ENCODE measurements at places on chromosomes 3 and 15.

DNA sequence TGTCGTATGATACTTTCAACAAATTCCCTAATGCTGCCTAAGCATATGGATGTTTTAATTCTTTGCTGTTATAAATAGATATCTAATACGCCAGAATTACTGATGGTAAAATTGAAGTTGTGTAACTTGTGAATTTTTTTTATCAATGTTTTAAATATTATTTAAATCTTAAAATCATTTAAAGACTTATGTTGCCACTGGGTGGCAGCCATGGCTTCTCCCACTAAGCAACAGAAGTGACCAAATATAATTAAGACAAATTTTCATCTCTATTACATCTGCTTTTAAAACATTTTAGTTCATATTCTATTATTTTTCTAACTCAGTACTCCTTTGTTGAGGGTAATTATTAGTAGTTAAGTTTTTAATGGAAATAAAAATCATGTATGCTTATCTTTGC lies 8.1 kb upstream of the IL20RB start:
- no peak for DNase-seq

GRCh38 chr3:49721596-49721895 lies 2.1 kb upstream of the AMIGO3 start:
- DNase-seq: no peak

GRCh38 chr15:51842265-51842664 lies 12.8 kb downstream of the TMOD3 start:
- no peak for DNase-seq

- peak; percentile 84 for DNase-seq
Measured at GRCh38 chr3:173396191-173397041, 1.1 kb upstream of the NLGN1 start.

- peak; percentile 75 for DNase-seq
Measured at GRCh38 chr3:171339598-171339997, 120.6 kb downstream of the TNIK start.

DNA sequence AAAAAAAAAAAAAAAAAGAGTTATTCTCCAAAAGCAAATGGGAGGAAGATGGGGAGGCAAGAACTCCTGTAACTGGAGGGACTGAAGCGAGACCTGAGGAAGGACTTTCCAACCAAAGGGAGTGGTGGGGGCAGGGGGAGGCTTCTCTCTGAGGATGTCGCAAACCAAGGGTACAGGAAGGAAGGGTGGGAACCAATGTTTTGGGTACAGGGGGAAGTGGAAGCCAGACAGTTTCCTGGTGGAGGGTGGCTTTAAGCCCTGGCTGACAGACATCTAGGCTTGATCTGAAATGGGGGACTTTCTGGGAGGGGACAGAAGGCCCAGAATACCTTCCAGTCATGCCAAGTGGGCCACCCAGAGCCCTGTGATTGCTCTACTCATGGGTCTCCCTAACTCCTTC lies 27.0 kb downstream of the VIPR1 start:
- DNase-seq: no peak

DNA sequence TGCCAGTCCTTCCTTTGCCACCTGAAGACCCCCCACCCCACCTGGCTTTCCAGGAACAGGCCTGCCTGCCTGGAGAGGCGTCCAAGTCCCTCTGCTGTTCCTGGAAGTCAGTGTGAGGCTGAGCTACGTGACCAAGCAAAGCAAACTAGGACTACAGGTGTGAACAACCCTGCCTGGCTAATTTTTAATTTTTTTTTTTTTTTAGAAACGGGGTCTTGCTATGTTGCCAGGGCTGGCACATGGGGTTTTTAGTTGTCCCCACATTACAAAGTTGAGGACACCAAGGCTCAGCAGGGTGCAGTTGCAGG lies 17.4 kb downstream of the HEMK1 start:
- no peak for DNase-seq

GRCh38 chr3:39124876-39125840 lies 17.7 kb downstream of the TTC21A start:
- no peak for DNase-seq

DNA sequence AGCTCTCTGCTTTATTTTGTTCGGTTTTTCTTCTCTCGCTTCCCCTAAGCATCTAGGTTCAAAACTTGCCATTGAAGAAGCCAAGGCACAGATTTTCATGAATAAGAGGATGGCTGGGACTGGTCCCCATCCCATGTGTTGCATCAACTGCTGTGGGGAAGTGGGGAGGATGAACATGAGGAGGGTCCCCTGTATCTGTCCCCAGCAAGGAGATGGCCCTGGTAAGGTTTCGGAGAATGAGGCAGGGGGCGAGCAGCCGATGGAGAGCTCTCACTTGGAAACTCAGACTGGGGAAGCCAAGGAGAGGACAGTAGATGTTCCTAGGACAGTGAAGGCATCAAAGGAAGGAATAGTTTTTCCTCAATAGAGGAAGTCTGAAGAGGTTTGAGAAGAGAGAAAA lies 142.0 kb upstream of the ATP2B2 start:
- DNase-seq: no peak

DNA sequence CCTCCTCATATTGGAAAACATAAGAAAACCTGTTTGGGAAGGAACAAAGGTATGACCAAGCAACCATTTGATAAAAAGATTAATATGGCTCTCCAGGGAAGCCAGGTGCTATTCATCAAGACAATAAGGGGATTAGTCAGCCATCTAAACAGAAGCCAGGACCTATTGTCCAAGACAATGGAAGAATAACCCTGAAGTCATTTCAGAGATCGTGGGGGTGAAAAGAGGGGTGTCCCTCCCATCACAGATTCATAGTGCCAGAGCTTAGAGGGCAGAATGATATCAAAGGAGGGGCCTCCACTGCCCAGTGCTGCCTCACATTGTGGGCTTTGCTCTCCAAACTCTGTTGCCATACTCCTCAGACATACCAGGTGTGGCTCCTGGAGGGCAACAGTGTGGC lies 73.5 kb downstream of the DAPK2 start:
- no peak for DNase-seq

GRCh38 chr15:90388462-90389380 lies 679 bp downstream of the IQGAP1 start:
- DNase-seq: peak; percentile 3

DNA sequence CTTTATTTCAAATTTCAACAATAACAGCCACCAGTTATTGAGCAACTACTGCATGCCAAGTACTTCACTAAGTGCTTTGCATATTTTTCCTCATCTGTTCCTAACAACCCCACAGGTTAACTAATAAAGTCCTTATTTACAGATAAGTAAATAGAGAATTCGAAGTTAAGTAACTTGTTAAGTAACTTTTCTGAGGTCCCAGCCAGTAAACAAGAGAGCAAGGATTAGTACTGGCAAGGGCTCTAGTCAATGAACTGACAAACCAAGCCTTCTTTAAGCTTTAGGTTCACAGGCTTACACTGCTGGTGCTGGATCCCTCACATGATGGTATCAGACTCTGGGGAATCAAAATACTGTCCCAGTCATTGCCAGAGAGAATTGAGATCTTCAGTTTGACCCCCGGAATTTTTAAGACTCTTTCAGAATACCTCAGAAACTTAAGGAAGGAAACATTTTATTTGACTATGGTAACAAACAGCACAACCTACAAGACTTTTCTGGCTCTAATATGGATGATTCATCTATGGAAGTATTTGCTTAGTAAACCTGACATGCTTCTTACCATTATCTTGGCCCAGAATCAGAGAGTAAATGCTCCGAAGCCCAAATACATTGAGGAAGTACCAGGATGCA lies 16.5 kb downstream of the EMC3 start:
- DNase-seq: no peak

- no peak for DNase-seq
Measured at GRCh38 chr3:33115024-33115768, 1.4 kb downstream of the CRTAP start.

DNA sequence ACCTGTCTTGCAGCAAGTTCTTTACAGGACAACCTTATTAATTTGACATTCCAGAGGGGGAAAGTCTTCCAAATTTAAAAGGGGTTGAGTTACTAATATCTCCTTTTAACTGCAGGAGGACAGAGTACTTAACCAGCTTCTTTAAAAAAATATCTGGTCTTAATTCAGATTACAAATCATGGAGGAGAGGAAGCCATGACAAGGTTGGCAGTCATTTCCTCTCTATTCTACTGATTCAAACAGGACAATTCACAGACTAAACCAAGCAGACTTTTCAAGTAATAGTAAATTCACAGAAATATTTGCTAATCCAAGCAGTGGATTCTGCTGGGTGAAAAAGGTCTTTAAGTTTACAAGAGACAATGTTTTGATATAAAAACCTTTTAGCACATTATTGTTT lies 185.3 kb downstream of the CFAP20DC start:
- no peak for DNase-seq

- DNase-seq: no peak
Measured at GRCh38 chr15:88954431-88955277, 41.5 kb upstream of the MFGE8 start.

- no peak for DNase-seq
Measured at GRCh38 chr3:29887451-29887850, 606.6 kb downstream of the RBMS3 start.

DNA sequence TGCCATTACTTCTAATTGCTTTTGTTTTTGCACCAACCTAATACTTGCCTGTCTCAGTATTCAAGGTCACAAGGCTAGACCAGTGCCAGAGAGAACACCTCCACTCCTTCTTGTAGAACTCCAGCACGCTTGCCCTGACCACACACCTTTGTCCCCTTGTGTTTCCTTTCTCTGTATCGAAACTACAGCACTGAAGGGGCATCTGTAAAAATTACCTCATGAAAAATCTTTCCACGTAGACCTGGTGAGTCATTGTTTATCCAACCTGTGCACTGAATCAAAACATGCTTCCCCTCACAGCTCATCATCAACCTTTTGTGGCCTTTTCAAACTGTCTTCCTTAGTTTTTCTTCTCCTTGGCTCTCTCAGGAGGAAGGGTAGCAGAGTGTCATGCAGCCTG lies 259.5 kb downstream of the THRB start:
- no peak for DNase-seq

GRCh38 chr3:40328374-40328773 lies 18.9 kb downstream of the EIF1B start:
- DNase-seq: no peak

- no peak for DNase-seq
Measured at GRCh38 chr3:50338965-50339364, 1.7 kb downstream of the RASSF1 start.

DNA sequence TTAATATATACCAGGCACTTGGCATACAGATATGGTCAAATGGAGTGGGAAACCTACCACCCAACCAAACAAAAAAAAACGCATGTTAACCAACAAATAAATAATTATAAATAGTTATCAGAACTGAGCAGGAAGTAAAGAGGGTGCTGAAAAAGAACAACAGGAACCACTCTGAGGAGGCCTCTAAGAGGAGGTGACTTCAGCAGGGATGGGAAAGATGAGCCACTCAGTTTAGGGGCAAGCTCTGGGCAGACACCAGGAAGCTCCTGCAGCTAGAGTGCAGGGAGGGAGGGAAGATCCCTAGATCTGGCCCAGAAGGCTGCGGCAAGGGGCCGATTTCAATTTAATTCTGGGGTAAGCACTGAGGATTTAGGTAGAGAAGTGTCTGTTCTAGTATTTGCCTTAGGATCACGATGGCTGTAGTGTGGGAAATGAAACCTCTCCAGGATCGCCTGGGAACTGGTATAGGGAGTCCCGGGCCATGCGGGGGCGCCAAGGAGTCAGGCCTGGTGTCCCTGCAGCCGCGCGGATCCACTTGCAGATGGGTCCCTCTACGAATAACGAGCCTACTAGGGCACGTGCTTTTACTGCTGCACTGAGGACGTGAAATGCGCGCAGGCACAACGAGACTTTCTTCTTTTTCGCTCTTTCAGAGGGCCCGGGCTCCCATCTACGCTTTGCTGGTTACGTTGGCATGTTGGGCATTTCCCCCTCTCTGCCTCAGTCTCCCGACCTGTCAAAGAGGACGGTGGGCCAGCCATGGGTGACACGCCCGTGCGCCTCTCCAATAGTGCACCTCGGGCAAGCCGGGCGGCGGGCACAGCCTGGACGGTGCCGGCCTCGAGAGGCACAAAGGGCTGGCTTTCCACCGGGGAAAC lies 1.5 kb upstream of the LIMD1 start:
- peak; percentile 58 for DNase-seq

- DNase-seq: no peak
Measured at GRCh38 chr3:100941041-100941440, 52.2 kb downstream of the ABI3BP start.

- no peak for DNase-seq
Measured at GRCh38 chr15:45684533-45684932, 49.7 kb downstream of the SQOR start.

DNA sequence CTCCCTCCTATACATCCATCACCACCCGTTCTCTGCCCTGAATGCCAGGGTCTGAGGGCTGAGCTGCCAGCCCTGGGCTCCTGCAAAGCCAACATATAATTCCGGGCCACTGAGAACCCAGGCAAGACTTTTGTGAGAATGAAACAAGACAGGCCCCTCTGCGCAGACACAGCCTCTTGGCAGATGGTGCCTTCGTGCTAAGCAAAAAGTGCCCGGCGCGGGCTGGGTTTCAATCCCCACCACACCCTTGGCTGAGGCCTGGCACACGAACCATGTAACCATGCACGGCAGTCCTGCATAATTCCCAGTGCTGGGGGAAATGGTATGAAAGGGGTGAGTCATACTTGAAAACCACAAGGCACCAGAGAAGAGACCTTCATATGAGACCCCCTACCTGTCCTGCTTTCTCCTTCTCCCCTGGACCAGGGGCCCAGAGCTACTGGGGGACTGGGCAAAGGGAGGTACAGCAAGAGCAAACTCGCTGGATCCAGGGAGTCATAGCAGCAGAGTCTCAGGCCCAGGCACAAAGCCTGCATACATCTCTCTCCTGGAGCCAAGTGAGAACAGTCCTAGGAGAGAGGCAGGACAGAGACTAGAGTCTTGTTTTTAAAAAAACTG lies 26.1 kb upstream of the LOXL1 start:
- no peak for DNase-seq

DNA sequence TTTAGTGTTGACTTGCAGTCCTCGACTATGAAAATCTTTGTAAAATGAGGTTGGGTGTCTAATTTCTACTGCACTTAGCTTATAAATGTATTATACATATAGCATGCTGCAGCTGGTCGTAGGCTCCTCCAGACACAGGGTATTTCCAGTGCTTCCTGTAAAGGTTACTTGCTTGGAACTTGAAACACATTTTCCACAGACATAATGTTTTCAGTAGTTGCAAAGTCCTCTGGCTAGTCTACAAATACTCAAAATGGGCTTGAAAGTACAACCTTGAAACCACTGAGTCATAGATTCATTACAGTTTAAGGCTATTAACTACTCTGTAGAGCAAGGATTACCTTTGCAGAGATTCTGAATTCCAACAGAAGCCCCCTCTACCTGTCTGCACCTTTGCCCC lies 464.1 kb downstream of the RAP2B start:
- DNase-seq: no peak

GRCh38 chr15:26691249-26691648 lies 81.6 kb downstream of the GABRB3 start:
- no peak for DNase-seq

DNA sequence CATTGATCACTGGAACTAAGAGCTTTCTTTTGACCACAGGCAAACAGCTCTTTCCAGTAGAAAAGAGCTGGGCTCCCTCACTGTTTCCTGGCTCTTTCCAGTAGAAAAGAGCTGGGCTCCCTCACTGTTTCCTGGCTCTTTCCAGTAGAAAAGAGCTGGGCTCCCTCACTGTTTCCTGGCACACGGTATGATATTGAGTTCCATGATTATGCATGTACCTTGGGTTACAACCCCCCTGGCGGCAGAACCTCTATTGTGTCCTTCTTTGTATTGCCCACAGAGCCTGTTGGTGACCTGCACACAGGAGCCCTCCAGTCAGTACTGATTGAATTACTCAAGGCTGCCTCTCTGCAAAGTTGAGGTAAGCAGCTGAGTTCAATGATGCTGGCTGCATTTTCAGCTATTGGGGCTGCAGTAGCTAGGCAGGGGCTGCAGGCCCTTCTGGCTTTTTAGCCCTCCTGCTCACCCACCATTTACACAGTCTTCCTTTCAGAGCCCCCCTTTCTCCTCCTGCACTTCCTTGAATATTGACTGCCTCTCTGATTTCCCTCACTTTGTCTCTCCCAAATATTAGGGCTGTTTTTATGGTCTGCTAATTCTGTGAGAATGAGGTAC lies 10.2 kb downstream of the ACKR2 start:
- no peak for DNase-seq

All from NCI-H1105 (cell line).